Progenitor cell of endocrine pancreas (in vitro differentiated cells): ENCODE measurements at places on chromosomes 16 and 17. TPM values are rescaled to one million over a fixed set of nuclear protein-coding genes. Genes with fewer than 3 reads are reported as not detected.

GRCh38 chr17:58487589-58488427 is at the start of gene HSF5:
Gene HSF5, minus strand, starts transcription at chr17:58488408. Its CDS starts 134 bp downstream, at chr17:58488274.
- H3K27me3 ChIP-seq: no peaks in the 10 kb centered on the region
- H3K27ac ChIP-seq: peak within 1 kb of the TSS; percentile 64

GRCh38 chr16:88732172-88732960 is 26.1 kb downstream of the CTU2 start:
- no peaks in the 10 kb centered on the region for H3K36me3 ChIP-seq
- no peak overlapping the region for H3K27ac ChIP-seq
- no peak overlapping the region for H3K4me3 ChIP-seq
- no peak for DNase-seq

DNA sequence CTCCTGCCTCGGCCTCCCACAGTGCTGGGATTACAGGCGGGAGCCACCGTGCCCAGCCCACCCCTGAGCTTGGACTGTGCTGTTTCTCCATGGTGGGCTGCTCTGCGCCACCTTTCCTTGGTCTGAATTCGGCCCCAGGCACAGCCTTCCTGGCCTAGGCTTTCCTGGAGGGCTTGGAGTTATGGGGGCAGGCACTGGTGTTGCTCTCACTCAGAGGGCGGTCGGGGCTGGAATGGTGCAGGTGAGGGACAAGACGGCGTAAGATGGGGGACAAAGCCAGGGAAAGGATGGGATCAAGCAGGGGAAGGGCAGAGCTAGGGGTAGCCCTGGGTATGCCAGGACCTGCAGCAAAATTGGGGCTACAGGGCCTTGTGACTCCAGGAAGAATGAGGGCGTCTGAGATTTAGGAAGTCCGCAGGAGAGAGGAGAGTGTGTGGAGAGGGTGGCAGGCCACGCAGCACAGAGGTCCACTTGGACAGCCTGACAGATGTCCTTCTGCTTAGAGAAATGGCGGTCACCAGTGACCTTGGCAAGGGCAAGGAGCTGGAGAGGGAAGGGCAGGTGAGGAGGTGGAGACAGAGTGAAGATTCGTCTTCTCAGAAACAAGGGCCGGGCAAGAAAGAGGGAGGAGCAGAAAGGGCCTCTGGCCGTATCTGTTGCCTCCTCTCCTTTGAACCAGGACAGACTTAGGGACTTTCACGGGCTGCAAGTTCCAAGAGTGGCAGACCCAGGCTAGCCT is 1.6 kb upstream of the ATP6V0C start:
- peak overlapping the region; percentile 100 for H3K27ac ChIP-seq
- DNase-seq: no peak
- H3K27me3 ChIP-seq: no peaks in the 10 kb centered on the region

- peaks cover 12% of the 10 kb centered on the region for H3K36me3 ChIP-seq
- DNase-seq: peak; percentile 73
- H3K27ac ChIP-seq: peak overlapping the region; percentile 96
- H3K4me3 ChIP-seq: peak overlapping the region; percentile 95
- H3K4me1 ChIP-seq: peaks cover 18% of the 10 kb centered on the region
Measured at GRCh38 chr17:68035131-68035522, 408 bp upstream of the KPNA2 start.

The OR2C1 gene
- 0.19 TPM in 1 of 2 replicates, not detected in the other for total RNA-seq

DNA sequence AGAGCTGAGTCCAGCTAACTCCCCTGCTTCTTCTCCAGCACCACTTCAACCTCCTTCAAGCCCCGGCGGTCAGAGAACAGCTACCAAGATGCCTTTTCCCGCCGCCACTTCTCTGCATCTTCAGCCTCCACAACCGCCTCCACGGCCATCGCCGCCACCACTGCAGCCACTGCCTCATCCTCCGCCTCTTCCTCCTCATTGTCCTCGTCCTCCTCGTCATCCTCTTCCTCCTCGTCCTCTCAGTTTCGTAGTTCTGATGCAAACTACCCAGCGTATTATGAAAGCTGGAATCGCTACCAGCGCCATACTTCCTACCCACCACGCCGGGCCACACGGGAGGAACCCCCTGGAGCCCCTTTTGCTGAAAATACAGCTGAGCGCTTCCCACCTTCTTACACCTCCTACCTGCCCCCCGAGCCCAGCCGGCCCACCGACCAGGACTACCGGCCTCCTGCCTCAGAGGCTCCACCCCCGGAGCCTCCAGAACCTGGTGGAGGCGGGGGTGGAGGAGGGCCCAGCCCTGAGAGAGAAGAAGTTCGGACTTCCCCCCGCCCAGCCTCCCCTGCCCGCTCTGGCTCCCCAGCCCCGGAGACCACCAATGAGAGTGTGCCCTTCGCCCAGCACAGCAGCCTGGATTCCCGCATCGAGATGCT is 7.1 kb downstream of the SETD1A start:
- H3K36me3 ChIP-seq: peaks cover 38% of the 10 kb centered on the region
- H3K4me3 ChIP-seq: no peak overlapping the region
- no peak for DNase-seq
- H3K27me3 ChIP-seq: no peaks in the 10 kb centered on the region
- H3K4me1 ChIP-seq: no peaks in the 10 kb centered on the region

GRCh38 chr17:39926588-39927100 is 757 bp downstream of the ORMDL3 start:
- no peaks in the 10 kb centered on the region for H3K27me3 ChIP-seq
- H3K27ac ChIP-seq: peak overlapping the region; percentile 91
- H3K4me3 ChIP-seq: peak overlapping the region; percentile 80
- DNase-seq: peak; percentile 32
- peaks cover 38% of the 10 kb centered on the region for H3K4me1 ChIP-seq
- peaks cover 4% of the 10 kb centered on the region for H3K36me3 ChIP-seq

The ACSM5 gene
- total RNA-seq: not detected in 2 replicates
